Osteocyte (in vitro differentiated cells): ENCODE measurements at places on chromosomes 6 and 20. TPM values are rescaled to one million over a fixed set of nuclear protein-coding genes. Genes with fewer than 3 reads are reported as not detected.
A peak's percentile ranks its signal among the peaks of the same experiment; 100 is the strongest.

The LIN28B gene
- 0.10 TPM in 1 of 2 replicates, not detected in the other for total RNA-seq

The DUSP15 gene
- 2.1 and 3.2 TPM in 2 replicates for total RNA-seq

The CNR1 gene
- not detected in 2 replicates for total RNA-seq

The ALDH8A1 gene
- 0.30 and 0.42 TPM in 2 replicates for total RNA-seq

DNA sequence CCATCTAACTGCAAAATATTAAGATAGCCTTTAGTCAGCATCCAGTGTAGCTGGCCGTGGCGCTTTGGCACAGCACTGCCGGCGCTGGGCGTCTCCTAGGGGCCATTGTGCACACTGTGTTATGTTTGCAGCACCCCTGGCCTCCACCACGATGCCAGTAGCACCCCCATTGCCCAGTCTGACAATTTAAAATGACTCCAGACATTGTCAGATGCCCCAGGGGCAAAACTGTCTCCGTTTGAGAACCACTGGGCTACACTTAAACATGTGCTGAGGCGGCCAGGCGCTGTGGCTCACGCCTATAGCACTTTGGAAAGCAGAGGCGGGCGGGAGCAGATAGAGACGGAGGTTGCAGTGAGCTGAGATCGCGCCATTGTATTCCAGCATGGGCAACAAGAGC is 6.0 kb upstream of the MTG2 start:
- H3K36me3 ChIP-seq: peaks cover 18% of the 10 kb centered on the region
- no peak for DNase-seq
- H3K4me1 ChIP-seq: peaks cover 3% of the 10 kb centered on the region
- H3K4me3 ChIP-seq: no peak overlapping the region
- H3K27ac ChIP-seq: no peak overlapping the region

DNA sequence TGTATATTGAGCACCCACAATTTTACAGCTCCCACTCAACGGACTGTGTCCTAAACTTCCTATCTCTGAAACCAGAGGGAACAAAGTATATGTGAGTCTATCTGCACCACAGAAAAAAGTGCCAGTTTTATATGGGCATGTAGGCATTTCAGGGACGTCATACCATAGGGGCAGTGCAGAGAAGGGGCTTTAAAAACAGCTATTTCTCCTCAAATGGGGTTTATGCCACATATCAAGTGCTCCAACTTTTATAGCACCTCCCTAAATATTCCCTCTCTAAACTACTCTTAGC is 28.9 kb upstream of the ASF1A start:
- H3K4me3 ChIP-seq: no peak overlapping the region
- H3K4me1 ChIP-seq: peaks cover 3% of the 10 kb centered on the region
- no peak overlapping the region for H3K27ac ChIP-seq
- peaks cover 6% of the 10 kb centered on the region for H3K36me3 ChIP-seq
- no peak for DNase-seq
- no peaks in the 10 kb centered on the region for H3K27me3 ChIP-seq

DNA sequence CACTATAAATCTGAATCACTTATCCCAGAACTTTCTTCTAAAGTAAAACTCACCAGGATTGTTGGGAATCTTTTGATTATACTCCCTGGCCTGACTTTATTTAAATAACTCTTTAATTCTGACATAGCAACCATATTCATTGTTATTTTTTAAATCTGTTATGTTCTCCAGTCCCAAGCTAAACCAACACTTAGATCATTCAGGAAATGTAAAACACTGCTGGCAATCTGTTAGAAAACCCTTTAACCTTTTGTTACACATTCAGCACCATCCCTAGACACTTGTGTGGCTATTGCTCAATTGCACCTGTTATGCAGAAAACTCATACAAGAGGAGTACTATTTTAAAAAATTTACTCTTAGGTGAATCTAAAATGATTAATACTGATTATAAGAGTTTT is 101.8 kb upstream of the NHSL1 start:
- H3K36me3 ChIP-seq: no peaks in the 10 kb centered on the region
- no peaks in the 10 kb centered on the region for H3K27me3 ChIP-seq
- H3K4me1 ChIP-seq: peaks cover 10% of the 10 kb centered on the region
- H3K27ac ChIP-seq: peak overlapping the region; percentile 52
- no peak overlapping the region for H3K4me3 ChIP-seq

- H3K36me3 ChIP-seq: no peaks in the 10 kb centered on the region
- H3K4me1 ChIP-seq: no peaks in the 10 kb centered on the region
- H3K27me3 ChIP-seq: no peaks in the 10 kb centered on the region
- H3K4me3 ChIP-seq: no peak overlapping the region
- no peak overlapping the region for H3K27ac ChIP-seq
- DNase-seq: no peak
These were observed 382.8 kb upstream of the FLRT3 start for GRCh38 chr20:14720251-14720650.
